ENCODE measurements at places on chromosomes 1 and 21. TPM values are rescaled to one million over a fixed set of nuclear protein-coding genes. Genes with fewer than 3 reads are reported as not detected.

TPTE gene
- polyA plus RNA-seq, result not detected

TSPAN2 gene
- polyA plus RNA-seq, result 20.6 TPM

SPRR2F gene
- not detected for polyA plus RNA-seq

- DNase-seq, result no peak
These were observed 10.3 kb upstream of the HMGCS2 start for GRCh38 chr1:119778886-119779560.

- no peak for DNase-seq
These were observed 117.1 kb downstream of the DSCAM start for GRCh38 chr21:40729761-40730425.

CLEC20A gene
- polyA plus RNA-seq, result not detected
